ENCODE measurements at places on chromosomes 16 and 17. TPM values are rescaled to one million over a fixed set of nuclear protein-coding genes. Genes with fewer than 3 reads are reported as not detected.

Gene DNAH9
- total RNA-seq = not detected

GRCh38 chr17:10013365-10014112 lies 108.5 kb upstream of the RCVRN start:
- H3K36me3 ChIP-seq = no peaks in the 10 kb centered on the region
- no peaks in the 10 kb centered on the region for H3K27me3 ChIP-seq
- no peak overlapping the region for H3K27ac ChIP-seq
- no peak overlapping the region for H3K4me3 ChIP-seq
- no peak for DNase-seq

- H3K4me3 ChIP-seq = no peak overlapping the region
- H3K36me3 ChIP-seq = no peaks in the 10 kb centered on the region
- peaks cover 13% of the 10 kb centered on the region for H3K27me3 ChIP-seq
- H3K4me1 ChIP-seq = no peaks in the 10 kb centered on the region
- DNase-seq = no peak
Observed at GRCh38 chr16:80947708-80948625, 58.7 kb downstream of the CMC2 start.

Gene TAF1C
- 90.6 TPM for total RNA-seq

- no peaks in the 10 kb centered on the region for H3K4me1 ChIP-seq
- no peak overlapping the region for H3K27ac ChIP-seq
- H3K27me3 ChIP-seq = peaks cover 6% of the 10 kb centered on the region
- H3K4me3 ChIP-seq = no peak overlapping the region
- no peaks in the 10 kb centered on the region for H3K36me3 ChIP-seq
Observed at GRCh38 chr16:86171329-86171728, 272.4 kb downstream of the IRF8 start.

DNA sequence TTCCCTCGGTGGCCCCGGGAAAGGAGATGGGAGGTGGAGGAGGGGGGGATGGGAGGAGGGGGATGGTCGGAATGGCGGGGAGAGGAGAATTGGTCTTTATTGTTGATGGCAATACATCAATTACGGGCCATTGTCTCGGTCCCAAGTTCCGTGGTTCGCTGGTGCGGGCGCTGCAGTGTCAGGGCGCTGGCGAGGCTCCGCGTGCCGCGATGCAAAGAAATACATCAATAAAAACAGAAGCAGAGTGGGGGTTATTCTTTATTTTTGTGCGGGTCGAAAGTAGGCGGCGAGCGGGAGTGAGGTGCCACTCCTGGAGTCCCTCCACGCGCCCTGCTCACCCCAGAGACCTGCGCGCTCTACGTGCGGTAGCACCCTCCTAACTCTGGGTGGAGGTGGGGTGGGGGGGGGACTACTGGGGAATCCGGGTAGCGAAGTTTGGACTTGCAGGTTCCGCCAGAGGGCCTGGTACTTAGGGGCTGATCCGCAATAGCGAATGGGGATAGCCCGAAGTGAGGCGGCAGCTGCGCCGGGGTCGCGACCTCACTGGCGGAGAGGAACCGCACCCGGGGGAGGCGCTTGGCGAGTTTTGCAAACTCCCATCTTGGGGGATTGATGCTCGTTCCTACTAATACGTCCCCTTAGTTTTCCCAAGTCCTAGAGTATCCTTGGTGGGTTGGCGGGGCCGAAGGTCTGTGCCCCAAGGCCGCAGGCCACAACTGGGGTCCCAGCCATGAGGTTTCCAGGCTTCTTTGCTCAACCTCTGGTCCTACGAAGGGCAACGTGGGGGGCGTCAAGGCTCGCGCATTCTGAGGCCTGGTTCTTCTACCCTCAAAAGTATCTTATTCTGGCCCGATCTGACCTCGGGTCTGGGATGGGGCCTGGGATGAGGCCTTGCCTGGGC lies 3.5 kb upstream of the SALL1 start:
- no peaks in the 10 kb centered on the region for H3K36me3 ChIP-seq
- H3K4me1 ChIP-seq = peaks cover 2% of the 10 kb centered on the region
- H3K27ac ChIP-seq = no peak overlapping the region
- peaks cover 14% of the 10 kb centered on the region for H3K27me3 ChIP-seq

Gene MYO1C
- total RNA-seq = 33.7 TPM

Gene ZNF423
- total RNA-seq = 0.05 TPM

Gene NTN3
- not detected for total RNA-seq

Gene SETD6
- total RNA-seq = 17.5 TPM

- peaks cover 33% of the 10 kb centered on the region for H3K36me3 ChIP-seq
- H3K4me3 ChIP-seq = no peak overlapping the region
- no peak for DNase-seq
- H3K27ac ChIP-seq = no peak overlapping the region
Observed at GRCh38 chr17:29574732-29575510, 6.4 kb downstream of the TP53I13 start.

- no peak overlapping the region for H3K27ac ChIP-seq
- no peak overlapping the region for H3K4me3 ChIP-seq
- H3K27me3 ChIP-seq = no peaks in the 10 kb centered on the region
- peaks cover 44% of the 10 kb centered on the region for H3K4me1 ChIP-seq
- no peak for DNase-seq
- no peaks in the 10 kb centered on the region for H3K36me3 ChIP-seq
Observed at GRCh38 chr17:57447990-57448758, 191.9 kb downstream of the MSI2 start.

Measured in CD4-positive, CD25-positive, alpha-beta regulatory T cell (primary cell).